ENCODE measurements at places on chromosomes 11 and 22.
A peak's percentile ranks its signal among the peaks of the same experiment; 100 is the strongest.

DNA sequence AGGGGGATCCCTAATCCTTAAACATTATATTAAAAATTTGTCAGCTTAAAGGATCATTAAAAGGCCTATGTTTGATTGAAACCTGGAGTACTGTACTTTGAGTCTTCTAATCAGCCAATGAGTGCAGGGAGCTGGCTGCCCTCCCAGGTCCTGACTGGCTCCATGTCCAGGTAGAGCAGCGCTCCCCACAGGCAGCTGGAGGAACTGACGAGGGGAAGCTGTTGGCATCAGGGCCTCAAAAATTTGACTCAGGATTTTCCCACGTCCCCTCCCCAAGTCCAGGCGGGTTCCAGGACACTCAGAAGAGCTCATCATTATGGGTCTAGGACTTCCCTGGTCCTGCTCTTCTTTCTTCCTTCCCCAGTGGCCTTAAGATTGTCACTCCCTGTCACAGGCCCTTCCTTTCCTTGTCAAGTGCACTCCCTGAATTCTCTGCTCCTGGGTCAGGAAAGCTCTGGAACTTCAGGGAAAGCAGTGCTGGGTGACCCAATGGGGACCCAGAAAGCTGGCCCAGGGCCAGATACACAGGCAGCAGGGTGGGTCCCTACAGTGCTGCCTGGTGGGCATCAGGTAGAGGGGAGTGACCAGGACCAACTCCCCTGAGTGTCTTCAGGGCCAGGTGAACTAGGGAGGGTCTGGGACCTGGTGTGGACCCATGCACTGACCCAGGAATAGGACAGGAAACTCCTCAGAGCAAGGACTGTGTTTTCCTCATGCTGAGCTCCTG is 65.5 kb downstream of the GGTLC2 start:
- DNase-seq = peak; percentile 29

DNA sequence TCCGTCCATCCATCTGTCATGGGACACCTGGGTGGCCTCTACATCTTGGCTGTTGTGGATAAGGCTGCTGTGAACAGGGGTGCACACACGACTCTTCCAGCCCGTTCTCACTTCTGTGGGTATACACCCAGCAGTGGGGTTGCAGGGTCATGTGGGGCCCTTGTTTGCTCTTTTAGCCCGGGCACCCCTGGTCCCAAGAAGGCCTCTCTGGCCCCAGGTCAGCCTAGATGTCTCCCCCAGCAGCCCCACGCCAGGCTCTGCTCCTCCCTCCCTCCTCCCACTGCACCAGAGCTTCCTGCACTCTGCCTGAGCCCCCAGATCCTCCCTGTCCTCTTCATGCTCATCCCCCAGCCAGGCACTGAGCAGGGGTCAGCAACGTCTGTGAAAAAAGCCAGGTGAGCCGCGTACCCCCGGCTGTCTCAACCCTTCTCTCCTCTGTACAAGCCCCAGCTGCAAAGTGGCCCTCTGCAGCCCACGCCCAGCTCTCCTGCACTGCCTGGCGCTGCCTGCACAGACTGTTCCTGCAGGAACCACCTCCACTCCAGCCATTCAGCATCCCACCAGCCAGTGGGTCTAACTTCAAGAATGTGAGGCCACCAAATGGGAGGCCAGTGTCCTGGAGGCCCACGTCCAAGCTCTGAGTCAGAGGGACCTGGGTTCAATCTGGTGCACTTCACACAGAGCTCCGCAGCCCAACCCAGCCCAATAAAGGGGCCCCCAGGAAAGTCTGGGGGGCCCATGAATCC is 1508.9 kb downstream of the BRD1 start:
- DNase-seq = no peak

DNA sequence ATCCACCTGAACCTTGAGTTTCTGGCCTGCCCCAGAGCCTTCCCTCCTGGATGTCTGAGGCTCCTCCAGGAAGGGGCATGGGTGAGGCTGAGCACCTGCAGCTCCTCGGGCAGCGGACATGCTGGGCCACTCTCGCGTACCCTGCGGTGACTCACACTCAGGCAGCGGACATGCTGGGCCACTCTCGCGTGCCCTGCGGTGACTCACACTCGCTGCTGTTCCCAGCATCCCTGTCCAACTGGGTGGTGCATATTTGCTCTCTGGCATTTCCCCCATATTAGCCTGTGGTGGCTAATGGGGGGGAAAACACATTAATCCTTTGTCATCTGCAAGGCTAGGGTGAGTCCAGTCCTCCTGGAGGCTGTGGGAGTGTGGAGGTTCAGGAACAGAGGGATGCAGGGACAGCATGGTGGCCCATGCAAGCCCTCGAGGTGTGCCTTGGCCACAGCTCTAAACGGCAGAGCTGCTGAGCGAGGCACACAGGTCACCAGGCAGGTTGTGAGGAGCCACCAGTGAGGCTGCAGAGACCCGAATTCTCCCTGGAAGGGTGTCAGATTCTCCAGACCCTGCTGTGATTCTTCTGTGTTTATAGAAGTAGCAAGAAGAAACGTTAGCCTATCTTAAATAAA is 728.1 kb downstream of the BRD1 start:
- DNase-seq = no peak

- DNase-seq = peak; percentile 67
These were observed 122.3 kb upstream of the SNX19 start for GRCh38 chr11:131038597-131038996.

All from NCI-H82 (cell line).